Prostate gland (tissue), 2 donors: ENCODE measurements at places on chromosomes 11 and 22. TPM values are rescaled to one million over a fixed set of nuclear protein-coding genes. Genes with fewer than 3 reads are reported as not detected.

GRM5 gene
- total RNA-seq, result 0.17 TPM

TEX54 gene
- not detected for total RNA-seq

- no peak for DNase-seq
These were observed 127.9 kb upstream of the MTMR2 start for GRCh38 chr11:96051820-96052219.

DNA sequence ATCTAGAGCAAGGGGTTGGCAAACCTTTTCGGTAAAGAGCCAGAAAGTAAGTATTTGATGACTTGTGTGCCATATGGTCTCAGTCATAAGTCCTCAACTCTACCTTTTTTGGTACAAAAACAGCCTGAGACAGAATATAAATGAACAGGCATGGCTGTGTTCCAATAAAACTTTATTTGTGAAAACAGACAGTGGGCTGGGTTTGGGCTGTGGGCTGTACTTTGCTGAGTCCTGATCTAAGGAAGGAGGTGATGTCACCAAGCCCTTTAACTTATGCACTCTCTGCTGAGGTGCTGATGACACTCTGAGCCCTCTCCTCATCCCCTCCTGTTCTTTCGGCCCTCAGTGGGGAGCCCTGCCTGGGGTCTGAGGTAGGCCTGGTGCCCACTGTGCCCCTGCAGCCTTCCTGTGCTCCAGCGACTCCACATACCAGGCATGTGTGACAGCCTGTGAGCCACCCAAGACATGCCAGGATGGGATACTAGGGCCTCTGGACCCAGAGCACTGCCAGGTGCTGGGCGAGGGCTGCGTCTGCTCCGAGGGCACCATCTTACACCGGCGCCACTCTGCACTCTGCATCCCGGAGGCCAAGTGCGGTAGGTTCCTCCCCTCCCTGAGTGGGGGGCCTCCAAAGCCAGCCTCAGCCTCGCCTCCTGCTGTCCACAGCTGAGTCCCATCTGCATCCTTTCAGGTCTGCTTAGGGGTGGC is 85.9 kb upstream of the MYOD1 start:
- no peak for DNase-seq

DDIAS gene
- 6.5 TPM for total RNA-seq

POU2AF2 gene
- total RNA-seq, result 0.74 TPM

DNA sequence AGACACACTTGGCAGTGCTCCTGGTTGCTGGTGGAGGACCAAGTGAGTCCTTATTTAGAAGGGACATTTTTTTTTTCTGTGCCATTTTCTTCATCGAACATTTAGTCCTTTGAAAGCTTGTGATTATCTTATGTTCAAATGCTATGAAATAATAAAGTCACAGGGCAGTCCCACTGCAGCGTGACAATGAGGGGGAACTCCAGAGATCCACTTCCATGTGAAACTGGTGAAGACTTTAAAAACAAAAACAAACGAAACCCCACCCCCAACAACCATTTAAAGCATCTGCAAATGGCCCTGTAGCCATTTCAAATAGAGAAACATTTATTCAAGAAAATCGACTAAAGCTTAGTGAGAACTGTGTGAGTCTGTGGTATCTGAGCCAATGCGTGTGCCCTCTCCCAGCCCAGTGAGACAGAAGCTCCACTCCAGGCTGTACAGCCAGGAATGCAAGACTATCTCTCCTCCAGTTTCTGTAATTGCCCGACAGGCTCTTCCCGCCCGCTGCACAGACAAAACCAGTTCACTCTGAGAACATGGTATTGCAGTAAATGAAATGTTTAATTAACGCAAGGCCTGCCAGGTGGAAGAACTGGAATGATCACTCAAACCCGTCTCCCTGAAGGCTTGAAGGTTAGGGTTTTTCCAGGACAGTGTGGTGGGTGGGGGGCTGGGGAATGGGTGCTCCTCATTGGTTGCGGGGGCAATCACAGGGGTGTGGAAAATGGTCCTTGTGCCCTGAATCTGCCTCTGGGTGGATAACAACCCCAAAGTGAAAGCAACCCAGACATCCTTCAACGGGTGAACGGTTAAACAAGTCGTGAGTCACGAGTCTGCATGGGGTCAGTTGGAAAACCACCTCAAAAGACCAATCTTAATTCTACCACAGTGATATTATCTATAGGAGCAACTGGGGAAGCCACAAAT is 8.4 kb downstream of the KRTAP5-6 start:
- peak; percentile 74 for DNase-seq

MIAT gene
- 0.50 TPM for total RNA-seq
